ENCODE measurements at places on chromosomes 2 and 18. TPM values are rescaled to one million over a fixed set of nuclear protein-coding genes. Genes with fewer than 3 reads are reported as not detected.

TSPYL6 gene
- polyA plus RNA-seq = 0.21 TPM

SLC8A1 gene
- 6.6 TPM for polyA plus RNA-seq

NEURL3 gene
- polyA plus RNA-seq = 0.62 TPM

SNED1 gene
- 64.0 TPM for polyA plus RNA-seq

CXCR1 gene
- polyA plus RNA-seq = 0.06 TPM

DES gene
- polyA plus RNA-seq = 17.4 TPM

DSG4 gene
- not detected for polyA plus RNA-seq

SERPINE2 gene
- polyA plus RNA-seq = 86.4 TPM

TUBB8B gene
- 0.56 TPM for polyA plus RNA-seq

CTNNA2 gene
- not detected for polyA plus RNA-seq

MZT2B gene
- 153 TPM for polyA plus RNA-seq

SPDYA gene
- polyA plus RNA-seq = 2.8 TPM

SRD5A2 gene
- 0.78 TPM for polyA plus RNA-seq

ALPP gene
- not detected for polyA plus RNA-seq

PDCD1 gene
- polyA plus RNA-seq = 0.21 TPM

SULT1C2 gene
- polyA plus RNA-seq = 16.0 TPM

COLEC11 gene
- polyA plus RNA-seq = 7.1 TPM

OTOS gene
- not detected for polyA plus RNA-seq

FAM161A gene
- polyA plus RNA-seq = 26.4 TPM

FRZB gene
- 2.3 TPM for polyA plus RNA-seq

GKN2 gene
- 1.1 TPM for polyA plus RNA-seq

GYPC gene
- 73.9 TPM for polyA plus RNA-seq

IL18R1 gene
- 4.1 TPM for polyA plus RNA-seq

LINC00305 gene
- polyA plus RNA-seq = 0.15 TPM

SOWAHC gene
- polyA plus RNA-seq = 10.0 TPM

UGT1A3 gene
- polyA plus RNA-seq = not detected

PJVK gene
- 13.3 TPM for polyA plus RNA-seq

DLX1 gene
- polyA plus RNA-seq = not detected

GPR55 gene
- polyA plus RNA-seq = 0.09 TPM

FIGN gene
- polyA plus RNA-seq = 7.9 TPM

ATP6V1C2 gene
- 4.0 TPM for polyA plus RNA-seq

RAB17 gene
- 19.1 TPM for polyA plus RNA-seq

TUBA3D gene
- 0.86 TPM for polyA plus RNA-seq
